Smooth muscle cell of the brain vasculature (primary cell): ENCODE measurements at places on chromosomes 2 and 18.
A peak's percentile ranks its signal among the peaks of the same experiment; 100 is the strongest.

GRCh38 chr2:69309351-69310110, 77.5 kb downstream of the GFPT1 start:
- DNase-seq: peak; percentile 40

GRCh38 chr2:220422676-220423075, 795.2 kb downstream of the SLC4A3 start:
- no peak for DNase-seq

DNA sequence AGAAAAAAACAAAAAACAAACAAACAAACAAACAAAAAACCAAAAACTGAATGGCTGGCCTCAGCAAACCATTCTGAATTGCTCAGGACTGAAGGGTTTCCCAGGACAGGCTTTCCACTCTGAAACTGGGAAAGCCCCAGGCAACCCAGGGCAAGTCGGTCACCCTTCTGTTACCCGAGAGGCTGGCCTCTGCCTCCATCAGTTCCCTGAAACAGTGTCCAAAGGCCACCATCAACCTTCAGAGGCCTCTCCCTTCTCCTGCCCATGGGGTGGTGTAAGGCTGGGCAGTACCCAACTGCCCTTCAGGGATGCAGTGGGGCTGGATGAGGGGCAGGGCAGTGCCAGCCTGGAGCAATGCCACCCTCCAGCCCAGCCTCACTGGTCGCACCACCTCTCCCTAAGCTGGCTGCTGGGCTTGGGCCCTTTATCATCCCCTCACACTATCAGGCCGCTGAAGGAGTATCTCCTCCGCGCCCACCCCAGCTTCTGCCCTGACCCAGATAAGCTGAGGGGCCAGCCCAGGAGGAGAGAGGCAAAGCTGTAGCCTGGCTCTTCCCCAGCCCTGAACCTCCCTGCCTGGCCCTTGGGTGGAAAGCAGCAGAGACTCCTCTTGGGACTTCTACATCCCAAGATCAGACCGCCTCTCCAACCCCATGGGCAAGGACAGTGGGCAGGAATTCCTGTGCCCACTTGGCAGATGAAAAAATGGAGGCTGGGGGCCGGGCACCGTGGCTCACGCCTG, 35.9 kb downstream of the ZFP36L2 start:
- no peak for DNase-seq

GRCh38 chr18:45539491-45539891, 75.8 kb upstream of the SLC14A2 start:
- DNase-seq: no peak

DNA sequence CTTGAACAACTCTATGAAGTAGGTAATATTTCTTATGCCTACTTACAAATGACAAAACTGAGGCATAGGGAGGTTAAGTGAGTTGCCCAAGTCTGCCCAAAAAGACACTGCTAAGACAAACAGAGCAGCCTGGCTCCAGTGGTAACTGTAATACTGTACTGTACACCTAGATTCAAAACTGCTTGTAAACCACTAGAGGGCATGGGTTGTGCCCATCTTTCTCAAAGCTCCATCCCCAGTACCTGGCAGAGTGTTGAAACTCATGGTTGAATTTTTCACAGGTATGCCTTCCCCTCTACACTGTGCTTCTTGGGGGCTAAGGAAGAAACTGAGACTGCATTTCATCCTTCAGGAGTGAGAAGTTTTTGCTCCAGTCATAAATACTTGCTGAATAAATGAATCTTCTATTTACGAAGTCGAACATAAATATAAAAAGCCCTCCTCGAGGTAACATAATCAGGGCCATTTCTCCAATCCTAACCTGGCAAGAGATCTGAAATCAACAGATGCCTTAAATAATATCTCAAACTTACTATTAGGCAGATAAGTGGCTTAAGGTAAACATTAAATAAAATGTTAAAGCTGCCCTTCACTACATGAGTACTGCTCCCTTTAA, 2.0 kb downstream of the PPP4R1 start:
- DNase-seq: no peak

DNA sequence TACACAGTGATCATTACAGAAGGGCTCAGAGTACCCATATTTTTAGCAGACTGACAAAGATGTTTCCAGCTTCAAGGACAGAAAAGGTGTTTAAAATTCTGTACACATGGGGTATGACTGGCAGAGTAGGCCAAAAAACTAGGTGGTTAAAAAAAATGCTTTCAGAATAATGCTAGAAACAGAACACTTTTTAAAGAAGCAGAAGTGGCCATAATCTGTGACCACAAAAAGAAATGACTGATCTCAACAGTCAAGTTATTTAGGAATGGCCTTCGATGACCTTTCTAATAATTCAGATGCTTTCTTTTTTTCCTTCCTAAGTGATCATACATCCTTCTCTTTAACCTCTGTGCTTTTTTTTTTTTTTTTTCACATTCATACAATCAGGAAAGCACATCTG, 4.1 kb upstream of the AQP4 start:
- DNase-seq: no peak

DNA sequence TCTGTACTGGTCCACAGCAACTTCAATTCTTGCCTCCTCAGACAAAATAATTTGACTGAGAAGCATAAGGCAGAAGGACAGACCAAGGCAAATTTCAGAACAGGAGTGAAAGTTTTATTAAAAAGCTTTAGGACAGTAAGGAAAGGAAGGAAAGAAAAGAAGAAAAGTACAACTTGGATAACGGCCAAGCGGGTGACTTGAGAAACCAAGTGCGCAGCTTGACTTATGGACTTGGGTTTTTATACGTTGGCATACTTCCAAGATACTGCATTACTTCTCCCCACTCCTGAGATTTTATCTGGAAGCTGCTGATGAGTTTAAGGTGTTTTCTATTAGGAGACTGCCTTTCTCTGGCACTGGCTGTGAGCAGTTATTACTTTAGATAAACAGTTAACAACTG, 64.7 kb downstream of the CCDC178 start:
- DNase-seq: no peak

DNA sequence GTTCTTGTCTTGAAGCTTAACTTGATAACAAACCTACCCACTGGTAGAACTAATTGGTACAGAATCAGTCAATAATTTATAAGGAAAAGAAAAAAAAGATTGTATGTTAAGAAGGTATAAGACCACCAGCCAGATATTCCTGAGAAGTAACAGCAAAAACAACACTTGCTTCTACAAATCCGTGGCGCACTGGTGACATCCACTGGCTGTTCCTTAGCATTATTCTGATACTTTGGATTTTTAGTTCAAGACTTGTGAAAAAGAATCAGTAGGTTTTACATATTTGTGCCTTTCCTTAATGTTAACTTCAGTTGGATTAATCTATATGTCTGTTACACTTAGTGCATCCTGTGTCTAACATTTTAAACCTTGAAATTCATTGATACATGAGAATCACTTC, 141.8 kb downstream of the GRB14 start:
- peak; percentile 32 for DNase-seq

DNA sequence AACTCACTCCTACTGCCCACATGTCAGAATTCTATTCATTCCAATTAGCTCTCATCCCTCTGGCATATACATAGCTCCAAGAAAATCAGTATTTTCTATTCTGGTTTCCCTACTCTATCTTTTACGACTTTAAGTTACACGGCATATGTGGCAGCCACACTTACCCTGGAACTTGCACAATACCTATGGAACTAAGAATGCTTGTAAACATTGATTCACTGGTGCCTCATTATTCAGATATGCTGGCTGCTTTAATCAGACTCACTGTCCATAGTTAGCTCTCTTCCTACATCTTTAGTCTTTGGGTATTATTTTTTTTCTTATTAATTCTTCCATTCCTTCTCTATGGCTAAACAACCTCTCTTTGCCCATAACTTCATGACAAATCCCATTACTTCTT, 1519.9 kb upstream of the ACVR2A start:
- no peak for DNase-seq

DNA sequence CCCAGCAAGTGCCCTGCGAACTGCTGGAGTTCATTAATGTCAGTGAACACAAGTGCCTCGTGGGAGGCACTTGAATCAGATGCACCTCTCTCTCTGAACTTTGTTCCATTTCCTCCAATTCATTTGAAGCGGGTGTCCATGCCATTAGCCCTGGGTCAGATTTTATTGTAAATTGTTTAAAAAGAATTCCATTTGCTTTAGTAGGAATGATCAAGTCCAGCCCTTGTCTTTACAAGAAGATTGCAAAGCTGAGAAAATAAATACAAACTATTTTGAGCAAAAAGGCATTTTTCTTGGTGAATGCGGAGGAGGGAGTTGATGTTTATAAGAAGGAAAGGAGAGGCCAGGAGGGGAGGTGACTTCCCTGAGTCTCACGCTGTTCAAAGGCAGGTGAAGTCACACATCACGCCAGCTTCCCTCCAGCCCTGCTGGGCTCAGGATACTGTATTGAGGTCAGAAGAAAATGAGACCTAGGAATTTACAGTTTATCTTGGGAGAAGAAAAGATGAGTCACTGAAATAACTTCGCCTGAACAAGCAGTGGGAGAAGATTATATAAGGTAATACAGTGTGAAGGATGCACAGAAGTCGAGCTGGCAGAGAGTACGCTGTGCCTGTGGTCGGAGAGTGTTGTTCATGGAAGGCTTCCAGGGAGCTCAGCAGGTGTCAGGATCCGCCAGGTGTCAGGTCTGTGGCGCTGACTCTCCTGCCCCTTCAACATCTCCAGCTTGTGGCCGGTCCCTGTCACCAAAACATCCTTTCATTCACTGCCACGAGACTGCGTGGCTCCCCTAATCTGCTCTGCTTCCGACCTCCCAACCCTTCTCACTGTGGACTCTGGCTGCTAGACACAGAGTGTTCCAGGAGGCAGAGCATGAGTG, 36.5 kb downstream of the EFR3B start:
- DNase-seq: peak; percentile 51

DNA sequence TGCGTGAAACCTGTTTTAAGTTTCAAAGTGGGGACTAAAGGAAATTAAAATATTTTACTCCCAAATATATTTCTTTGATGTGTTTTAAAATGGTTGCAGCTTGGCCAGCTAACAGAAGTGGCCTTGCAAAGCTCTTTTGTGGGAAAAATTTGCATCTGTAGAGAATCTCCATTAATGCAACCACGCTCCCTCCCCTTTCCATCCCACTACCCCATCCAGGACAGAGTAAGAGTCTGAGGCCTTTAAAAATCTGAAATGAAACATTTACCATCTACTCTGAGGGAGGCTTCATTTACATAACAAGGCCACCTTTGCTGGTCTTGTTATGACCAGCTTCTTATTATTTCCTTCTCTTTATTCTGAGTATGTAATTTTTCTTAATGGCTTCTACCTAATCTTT, 63.5 kb downstream of the STAT4 start:
- no peak for DNase-seq

GRCh38 chr2:46921676-46922448, 6.3 kb upstream of the MCFD2 start:
- no peak for DNase-seq

DNA sequence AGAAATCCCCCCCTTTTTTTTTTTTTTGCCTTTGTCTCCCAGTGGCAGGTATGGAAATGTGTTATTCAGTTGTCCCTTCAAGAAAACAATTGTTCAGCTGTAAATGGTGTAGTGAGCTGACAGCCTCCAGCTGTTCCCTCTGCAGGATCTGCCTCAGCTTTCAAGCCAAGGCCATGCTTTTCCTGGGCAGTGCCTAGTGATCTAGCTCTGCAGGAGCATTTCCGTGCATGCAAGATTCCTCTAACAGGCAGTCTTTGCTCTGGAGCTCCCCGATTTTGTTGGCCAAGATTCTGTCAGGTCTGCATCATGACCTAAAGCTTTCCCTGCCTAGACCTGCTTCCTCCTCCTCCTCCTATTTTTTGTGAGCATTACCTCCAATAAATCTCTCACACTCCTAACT, 300.7 kb upstream of the UBE2E3 start:
- DNase-seq: peak; percentile 6

DNA sequence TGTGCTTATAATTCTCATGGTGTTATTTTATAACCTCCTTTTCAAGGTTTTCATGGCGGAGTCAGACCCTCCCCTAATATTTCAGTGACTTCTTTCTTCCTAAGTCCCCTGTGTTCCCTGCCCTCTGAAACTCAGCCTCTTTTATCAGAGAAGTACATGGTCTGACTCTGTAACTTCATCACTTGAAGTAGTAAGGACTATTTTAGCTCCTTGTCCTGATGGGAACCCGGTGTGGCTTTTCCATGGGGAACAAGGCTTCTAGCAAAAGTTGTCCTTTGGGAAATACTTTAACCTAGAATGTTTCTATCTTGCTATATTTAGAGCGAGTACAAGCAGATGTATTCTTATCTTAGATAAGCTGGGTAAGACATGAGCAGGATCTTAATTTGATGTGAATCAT, 117.5 kb downstream of the TRIB2 start:
- DNase-seq: no peak

DNA sequence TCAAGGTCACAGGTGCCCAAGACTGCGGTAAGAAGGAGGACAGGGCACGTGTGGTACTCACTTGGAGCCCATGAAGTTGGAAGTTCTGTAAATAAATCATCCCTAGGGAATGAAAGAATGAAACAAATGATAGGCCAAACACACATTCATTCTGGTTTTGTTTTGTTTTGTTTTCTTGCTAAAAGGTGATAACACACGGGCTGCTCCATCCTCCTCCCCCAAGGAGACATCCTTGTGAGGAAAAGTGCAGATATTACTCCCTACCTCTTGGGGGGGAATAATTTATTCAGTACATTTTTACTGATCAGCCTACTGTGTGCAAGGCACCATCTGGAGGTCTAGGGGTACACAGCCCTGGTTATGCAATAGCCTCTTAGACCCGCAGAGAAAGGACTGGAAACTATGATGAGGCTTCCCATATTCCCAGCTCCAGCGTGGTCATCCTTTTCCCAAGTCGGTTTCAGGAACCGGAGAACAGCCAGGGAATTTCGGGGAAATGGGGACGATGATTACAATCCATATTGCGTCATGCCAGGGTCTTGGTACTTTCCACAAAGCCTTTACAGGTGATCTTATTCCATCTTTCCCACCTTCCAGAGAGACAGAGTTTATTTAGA, 6.3 kb downstream of the RAX start:
- no peak for DNase-seq

DNA sequence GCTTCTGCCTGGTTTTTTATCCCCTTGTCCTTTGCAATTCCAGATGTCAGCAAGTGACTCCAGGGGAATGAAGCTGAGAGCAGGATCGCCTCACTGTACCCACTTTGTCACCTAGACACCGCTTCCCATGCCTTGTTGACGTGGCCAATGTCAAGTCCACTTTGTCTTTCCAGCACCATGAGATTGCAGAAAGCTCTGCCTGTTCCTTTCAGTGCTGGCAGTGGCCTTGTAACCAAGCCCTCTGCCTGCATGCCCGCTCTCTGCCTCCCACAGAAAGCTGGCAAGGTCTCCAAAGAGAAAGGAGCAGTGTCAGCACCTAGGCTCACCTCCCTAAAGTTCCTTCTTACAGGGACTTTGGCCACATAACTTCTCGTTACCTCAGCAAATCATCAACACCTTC, 282.2 kb upstream of the ST6GAL2 start:
- DNase-seq: no peak
